NCI-H345 (cell line): ENCODE measurements at places on chromosomes 1 and 21.

GRCh38 chr1:116257341-116257767, 115.7 kb upstream of the ATP1A1 start:
- DNase-seq = no peak

DNA sequence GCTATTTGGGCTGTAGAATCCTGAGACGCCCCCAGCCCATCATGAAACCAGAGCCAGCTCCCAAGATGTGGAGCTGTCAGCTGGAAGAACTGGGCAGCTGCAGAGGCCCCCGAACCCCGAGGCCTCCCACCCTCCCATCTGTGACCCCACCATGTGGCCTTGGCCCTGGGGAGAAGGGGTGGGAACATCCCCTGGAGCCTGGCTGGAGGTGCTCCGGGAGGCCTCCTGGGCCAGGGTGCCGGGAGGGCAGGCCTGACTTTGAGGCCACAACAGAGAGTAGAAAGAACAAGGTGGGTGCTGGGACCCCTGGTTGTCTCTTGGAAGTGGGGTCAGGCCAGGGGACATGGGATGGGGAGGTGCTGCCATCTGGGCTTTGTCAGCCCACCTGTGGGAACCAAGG, 6.0 kb upstream of the SMYD3 start:
- no peak for DNase-seq

DNA sequence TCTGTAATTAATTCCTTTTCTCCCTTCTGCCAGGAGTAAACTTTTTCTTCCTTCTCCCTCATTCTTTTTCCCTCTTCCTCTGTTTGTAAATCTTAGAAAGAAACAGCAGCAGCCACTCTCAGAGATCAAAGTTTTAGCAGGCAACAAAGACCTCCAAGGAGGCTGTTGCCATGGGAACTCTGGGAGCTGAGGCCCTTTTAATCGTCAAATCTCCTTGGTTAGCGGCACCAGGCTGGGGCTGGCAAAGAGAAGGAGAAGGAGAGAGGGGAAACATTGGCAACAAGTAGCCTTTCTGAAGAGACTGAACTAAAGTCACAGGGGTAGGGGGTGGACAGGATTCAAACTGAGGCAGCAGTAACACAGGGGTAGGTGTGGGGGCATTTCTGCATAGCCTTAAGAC, 25.2 kb downstream of the ILDR2 start:
- no peak for DNase-seq

DNA sequence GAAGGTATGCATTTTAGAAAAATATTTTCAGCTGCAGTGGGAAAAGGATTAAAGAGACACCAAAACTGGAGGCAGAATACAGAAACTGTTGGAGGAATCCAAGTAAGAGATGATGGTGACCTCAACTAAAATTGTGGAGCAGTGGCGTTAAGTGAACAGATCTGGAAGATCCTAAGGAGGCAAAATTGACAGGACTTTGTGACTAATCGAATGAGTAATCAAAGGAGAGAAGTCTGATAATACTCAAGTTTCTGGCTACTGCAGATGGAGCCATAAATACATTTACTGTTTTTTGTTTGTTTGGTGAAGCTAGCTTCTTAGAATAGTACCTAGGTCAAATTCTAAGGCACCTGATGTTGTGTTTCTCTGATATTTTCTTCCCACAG, 3.1 kb downstream of the CTBS start:
- no peak for DNase-seq

- no peak for DNase-seq
Observed at GRCh38 chr1:19123837-19124236, 86.2 kb downstream of the UBR4 start.

- no peak for DNase-seq
Observed at GRCh38 chr1:228312136-228312764, 94.4 kb downstream of the TRIM11 start.

GRCh38 chr1:71640116-71640515, 559.3 kb upstream of the ZRANB2 start:
- no peak for DNase-seq

GRCh38 chr21:44913425-44914175, 7.1 kb downstream of the ITGB2 start:
- DNase-seq = no peak

DNA sequence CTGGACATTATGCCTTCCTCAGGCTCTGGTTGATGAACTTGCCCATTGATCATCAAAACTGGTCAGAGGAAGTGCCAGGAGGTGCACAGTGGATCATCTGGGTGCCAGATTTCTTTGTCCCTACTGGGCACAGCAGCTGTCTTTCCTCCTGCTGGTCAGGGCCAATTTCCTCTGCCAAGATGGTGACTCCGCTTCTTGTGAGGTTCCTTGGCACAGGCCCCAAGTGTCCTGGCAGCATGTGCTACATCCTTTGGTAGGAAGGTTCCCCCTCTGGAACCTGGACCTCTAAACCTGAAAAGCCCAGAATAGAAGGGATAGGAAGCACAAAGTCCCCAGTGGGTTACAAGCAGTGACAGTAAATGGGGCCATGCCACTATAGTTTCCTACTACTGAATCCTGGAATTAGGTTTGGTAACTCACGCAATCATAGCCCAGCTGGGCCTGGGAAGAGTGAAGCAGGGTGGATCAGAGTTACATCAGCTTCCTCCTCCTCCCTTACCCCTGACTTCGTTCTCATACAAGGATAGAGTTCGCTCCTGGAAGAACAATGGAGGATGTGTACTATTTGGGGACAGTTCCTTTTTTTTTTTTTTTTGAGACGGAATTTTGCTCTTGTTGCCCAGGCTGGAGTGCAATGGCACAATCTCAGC, 147.1 kb downstream of the CNIH3 start:
- no peak for DNase-seq

DNA sequence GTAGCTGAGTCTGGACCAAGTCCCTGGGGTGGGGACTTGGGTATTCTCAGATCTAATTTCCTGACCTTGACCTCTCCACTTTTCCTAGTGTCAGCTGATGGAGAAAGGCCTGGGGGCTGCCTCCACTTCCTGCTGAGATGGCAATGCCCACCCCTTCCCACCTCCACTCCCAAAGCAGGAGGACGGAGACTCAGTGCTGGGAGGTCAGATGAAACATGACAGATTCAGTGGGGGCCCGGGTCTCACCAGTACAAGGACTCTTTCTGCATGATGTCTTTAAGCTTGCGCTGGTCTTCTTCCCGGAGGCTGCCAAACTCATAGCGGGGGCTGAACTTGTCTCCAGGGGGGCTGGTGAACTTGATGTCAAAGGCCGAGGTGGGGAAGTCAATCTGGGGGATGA, 35.6 kb upstream of the PPP1R15B start:
- DNase-seq = no peak

DNA sequence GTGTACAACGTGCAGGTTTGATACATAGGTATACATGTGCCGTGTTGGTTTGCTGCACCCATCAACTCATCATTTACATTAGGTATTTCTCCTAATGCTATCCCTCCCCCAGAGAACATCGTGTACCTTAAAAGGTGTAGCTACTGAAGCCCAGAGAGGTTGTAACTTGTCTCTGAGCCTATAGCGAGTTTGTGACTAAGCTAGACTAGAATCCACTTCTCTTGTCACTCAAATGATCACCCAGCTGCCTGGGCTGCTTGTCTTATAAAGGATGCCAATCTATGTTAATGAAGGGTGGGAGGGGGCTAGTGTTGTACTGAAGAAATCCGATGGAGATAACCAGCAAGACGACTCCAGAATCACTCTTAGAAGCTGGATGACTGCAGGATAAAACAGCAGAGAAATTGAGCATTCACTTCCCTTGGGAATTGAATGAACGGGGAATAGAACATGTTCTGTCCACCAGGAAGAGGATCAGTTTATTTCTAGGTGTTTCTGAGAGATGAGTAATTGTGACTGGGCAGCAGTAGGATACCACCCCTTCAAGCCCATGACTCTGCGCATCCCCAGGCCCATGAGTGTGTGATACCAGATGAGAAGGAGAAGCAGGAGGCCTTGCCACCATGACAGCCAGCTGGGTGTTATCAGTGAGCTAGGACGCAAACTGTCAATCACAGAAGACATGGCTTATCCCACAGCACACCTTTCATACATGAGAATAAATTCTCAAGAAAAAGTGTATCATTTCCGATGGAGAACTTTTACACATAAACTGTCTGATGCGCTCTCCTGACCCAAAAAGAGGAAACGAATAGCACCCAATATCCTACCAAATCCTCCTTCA, 390.4 kb downstream of the NTNG1 start:
- no peak for DNase-seq

- no peak for DNase-seq
Observed at GRCh38 chr1:7534061-7534825, 236.9 kb upstream of the VAMP3 start.

- peak; percentile 97 for DNase-seq
Observed at GRCh38 chr1:227766015-227766634, 30.9 kb downstream of the SNAP47 start.

DNA sequence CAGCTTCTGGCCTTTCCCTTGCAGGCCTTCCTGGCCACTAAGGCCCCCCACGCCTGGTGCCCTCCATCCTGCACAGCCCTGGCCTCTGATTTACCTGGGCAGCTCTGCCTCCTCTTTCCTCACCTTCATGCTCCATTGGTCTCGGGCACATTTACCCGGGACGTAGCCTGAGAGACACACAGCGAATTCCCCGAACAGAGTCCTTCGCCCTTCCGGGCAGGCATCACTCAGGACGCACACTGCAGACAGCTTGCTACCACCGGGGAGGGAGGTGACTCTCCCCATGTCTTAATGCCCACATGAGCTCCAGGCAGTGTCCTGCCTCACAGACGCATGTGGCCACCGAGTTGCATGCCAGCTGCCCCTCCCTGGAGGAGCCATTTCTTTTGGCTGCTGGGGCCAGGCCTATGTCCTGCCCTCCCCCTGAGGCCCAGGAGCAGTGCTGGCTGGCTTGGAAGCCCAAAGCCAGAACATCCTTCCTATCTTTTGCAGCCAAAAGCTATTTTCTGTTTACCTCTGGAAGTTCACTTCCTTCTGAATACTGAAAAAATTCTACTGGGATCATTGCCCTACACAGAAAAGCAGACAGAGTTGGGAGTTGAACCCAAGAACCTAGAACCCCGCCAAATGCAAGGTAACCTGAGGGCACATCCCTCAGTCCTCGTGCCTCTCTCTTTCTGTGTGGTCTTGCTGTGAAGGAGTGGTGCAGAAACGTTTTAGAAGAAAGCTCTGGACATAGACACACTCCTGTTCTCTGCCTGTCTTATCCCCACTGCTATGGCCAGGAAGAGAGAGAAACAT, 209.5 kb downstream of the TOMM20 start:
- no peak for DNase-seq

DNA sequence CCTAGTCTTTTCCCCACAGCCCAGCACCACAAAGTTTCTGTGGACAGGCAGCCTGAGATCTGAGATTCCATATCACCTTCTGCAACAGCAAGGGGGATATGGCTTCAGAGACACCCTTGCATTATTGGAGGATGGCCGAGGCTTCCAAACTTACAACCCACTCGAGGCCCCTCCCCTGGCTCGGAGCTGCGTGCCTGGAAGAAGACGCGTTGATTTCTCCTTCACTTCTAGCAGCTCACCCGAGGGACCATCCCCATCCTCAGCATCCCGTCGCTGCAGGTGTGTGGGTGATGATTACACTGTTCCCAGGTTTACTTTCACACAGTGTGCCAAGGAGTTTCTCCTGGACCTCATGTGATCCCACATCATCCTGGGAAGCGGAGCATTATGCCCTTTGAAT, 277.9 kb downstream of the MATN1 start:
- DNase-seq = no peak

- no peak for DNase-seq
Observed at GRCh38 chr1:38179483-38179882, 132.9 kb upstream of the POU3F1 start.

- DNase-seq = no peak
Observed at GRCh38 chr1:27503033-27503432, 13.1 kb upstream of the WASF2 start.

GRCh38 chr21:21864321-21864840, 866.2 kb downstream of the NCAM2 start:
- no peak for DNase-seq

DNA sequence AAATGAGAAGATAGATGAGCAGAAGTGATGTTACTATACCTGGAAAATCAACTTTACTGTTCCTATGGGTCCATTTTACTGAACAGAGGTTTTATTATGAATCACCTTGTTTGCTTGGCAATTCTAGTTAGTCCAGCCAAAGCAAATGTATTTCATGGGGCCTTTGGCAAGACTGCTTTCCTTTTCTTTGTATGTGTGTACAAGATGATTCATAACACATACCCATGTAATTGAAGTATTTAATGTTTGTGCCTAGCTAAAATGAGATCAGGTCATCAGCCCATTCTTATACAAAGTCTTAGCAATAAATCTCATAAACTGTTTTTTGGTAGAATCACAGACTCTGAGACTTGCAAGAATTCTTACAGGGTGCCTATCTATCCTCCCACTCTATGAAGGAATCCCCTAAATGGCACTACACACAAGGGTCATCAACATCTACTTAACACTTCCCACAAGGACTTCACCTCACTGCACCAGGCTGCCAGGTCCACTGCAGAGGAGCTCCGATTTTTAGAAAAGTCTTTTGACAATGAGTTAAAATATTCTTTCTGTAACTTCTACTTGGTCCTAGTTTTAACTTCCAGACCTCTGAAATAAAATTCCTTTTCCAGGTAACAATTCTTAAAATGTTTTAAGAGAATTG, 58.5 kb downstream of the LPAR3 start:
- no peak for DNase-seq

- no peak for DNase-seq
Observed at GRCh38 chr1:206831650-206832049, 33.8 kb upstream of the IL20 start.

- no peak for DNase-seq
Observed at GRCh38 chr1:121471523-121471922, 286.7 kb downstream of the SRGAP2C start.

DNA sequence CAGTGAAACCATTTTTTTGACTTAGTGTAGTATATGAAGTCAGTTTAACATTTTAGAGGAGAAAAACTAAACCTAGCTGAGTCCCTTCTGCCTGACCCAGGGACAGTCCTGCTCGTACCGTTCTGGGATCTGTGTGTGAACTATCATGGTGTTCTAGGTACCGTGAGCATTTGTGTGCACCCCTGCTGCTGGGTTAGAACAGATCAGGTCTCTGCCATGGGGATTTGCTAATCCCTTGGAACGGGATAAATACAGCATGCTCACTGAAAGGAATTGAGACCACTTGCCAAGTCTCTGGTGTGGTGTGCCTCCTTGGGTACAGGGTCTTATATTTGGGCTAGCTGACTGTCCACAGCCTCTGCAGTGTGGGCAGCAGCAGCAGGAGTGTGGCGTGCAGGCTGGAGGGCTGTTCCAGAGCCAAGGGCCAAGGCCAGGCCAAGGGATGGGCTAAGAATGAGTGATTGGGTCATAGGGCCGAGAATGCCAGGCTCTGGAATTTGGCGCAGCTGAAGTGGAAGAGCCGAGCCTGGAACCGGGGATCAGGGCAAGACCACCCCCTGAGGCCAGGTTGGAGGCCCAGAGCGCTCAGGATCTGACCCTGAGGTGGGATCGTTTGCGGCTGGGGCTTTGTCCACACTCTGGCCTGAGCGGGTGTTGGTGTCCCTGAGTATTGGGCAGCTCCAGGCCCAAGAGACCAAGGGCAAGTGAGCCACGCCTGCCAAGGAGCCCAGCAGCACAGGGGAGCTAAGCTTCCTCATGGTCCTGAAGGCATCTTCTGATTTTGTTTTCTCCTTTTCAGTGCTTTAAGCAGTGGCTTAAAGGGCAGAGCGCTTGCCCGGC, 66.3 kb downstream of the VPS26C start:
- no peak for DNase-seq
